NCI-H526 (cell line): ENCODE measurements at places on chromosomes 11 and 22.
A peak's percentile ranks its signal among the peaks of the same experiment; 100 is the strongest.

- DNase-seq: no peak
These were observed 2191.2 kb downstream of the LRRC4C start for GRCh38 chr11:39268176-39268690.

- DNase-seq: no peak
These were observed 23.2 kb downstream of the SMIM38 start for GRCh38 chr11:69178819-69179482.

GRCh38 chr11:59551659-59552521 lies 40.6 kb downstream of the OR4D9 start:
- no peak for DNase-seq

- DNase-seq: peak; percentile 84
These were observed 91.0 kb upstream of the ARHGAP32 start for GRCh38 chr11:129283141-129283540.

DNA sequence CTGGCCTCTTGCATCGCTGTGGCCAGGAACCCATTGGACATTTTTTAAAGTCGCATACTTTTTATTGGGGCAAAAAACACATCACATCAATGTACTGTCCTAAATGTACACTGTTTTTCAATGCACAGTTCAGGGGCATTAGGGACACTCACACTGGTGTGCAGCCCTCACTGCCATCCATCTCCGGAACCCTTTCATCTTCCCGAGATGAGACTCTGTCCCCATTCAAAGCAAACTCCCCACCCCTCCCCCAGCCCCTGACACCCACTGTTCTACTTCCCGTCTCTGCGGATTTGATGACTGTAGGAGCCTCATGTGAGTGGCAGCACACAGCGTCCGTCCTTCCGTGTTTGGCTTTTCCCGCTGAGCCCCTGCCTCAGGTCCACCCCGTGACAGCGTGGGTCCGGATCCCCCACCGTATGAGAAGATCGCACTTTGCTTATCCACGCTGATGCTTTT lies 41.8 kb upstream of the TH start:
- peak; percentile 95 for DNase-seq

GRCh38 chr11:16191868-16192240 lies 164.5 kb downstream of the SOX6 start:
- peak; percentile 60 for DNase-seq
